ENCODE measurements at places on chromosomes 11 and 22. TPM values are rescaled to one million over a fixed set of nuclear protein-coding genes. Genes with fewer than 3 reads are reported as not detected.

Gene SMIM38
- total RNA-seq, result not detected

DNA sequence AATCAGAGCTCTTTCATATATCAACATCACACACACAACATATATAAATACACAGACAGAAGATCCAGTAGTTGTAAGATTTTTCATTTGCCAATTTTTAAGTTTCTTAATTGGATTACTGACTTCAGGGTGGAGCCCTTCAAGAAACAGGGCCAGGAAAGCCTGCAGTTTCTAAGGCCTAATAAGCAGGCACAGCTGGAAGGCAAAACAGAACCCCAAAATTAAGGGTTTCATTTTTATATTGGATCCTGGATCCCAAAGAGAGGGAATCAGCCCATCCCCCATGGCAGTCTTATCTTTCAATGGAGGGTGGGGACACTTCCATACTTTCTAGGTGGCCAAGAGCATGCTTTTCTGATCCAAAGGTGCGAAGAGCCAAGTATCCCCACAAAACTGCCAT is 4.7 kb upstream of the C1QTNF6 start:
- DNase-seq, result no peak

Gene OR10A2
- not detected for total RNA-seq

- no peak for DNase-seq
These were observed 34.5 kb downstream of the GNB1L start for GRCh38 chr22:19819911-19820879.

DNA sequence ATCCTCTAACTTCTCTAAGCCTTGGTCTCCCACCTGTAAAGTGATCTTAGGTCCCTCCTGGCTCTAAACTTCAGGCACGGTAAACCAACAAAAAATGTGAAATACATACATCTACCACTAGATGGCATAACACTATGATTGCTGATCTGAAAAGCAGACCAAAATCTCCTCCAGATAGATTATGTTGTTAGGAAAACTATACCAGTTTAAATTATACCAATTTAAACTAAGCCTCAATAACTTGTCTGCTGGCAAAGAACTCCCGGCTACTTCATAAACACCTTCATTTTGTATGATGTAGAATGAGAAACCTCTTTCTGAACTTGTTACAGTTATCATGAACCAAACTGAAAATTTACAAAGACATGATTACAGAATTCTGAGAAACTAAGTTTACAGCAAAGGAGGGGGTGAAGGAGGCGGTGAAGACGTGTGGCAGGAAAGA is 85.9 kb downstream of the SBF2 start:
- DNase-seq, result peak; percentile 42

Gene OLFML1
- total RNA-seq, result not detected

GRCh38 chr22:37442537-37442936 is 15.3 kb upstream of the ELFN2 start:
- peak; percentile 28 for DNase-seq

- DNase-seq, result peak; percentile 43
These were observed 48.0 kb downstream of the YAP1 start for GRCh38 chr11:102158164-102158735.

Gene SCN3B
- not detected for total RNA-seq

Gene CELSR1
- 4.7 TPM for total RNA-seq

Gene RPS3
- total RNA-seq, result 2,151 TPM

GRCh38 chr11:40314327-40314726 is 1145.1 kb downstream of the LRRC4C start:
- DNase-seq, result no peak

DNA sequence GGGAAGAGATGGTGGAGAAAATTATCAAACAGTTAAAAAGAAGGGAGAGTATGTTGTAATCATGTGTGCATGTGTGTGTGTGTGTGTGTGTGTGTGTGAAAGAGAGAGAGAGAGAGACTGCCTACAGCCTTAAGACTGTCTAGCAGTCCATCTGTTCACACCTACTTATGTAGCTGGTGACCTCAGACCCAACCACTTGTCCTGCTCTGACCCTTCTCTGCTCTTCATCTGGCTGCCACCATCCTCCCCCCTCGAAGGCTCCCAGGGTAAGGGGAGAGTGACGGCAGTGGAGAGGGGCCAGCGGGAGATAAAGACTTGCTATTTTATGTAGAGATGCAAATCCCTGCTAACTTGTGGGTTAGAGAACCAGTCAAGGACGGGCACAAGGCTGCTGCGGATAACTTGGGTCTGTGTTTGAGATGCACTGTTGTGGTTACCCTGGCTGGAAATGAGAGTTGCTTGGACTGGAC is 24.9 kb upstream of the GRAMD1B start:
- no peak for DNase-seq

Gene TEX12
- not detected for total RNA-seq

DNA sequence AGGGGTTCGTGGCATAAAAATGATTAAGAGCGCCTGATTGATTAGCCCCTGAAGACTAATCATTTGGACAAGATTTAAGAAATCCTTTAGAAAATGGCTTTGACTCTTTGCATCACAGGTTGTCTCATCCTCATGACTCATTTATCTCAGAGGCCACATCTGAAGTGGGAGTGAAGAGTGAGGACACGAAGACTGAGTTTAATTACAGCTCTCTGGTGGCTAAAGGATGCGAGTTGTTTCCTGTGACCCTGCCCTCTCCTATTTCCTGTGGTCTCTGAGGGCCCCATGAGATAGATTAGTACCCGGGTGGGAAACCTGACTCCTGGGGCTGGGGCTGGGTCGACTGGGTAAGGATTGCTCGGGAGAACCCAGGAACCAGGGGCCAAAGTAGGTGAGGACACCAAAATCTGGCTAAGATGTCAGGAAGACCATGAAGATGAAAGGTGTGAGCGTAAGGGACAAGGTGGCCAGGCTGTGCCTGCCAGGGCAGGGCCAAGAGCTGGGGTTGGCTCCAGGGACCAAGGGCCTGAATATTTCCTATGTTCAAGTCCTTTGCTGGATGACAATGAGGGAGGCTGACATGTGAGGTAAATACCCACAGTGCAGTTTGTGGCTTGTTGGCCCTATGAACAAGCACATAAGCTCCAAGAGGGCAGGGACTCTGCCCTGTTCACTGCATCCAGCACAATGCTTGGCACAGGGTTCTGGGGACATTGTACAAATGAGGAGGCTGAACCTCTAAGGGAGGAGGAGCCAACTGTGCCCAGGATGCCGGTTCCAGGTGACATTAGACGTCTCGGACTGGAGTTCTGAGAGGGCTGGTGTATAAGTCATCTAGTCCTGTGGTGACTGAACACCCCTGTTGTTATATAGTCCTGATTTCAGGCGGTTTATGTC is 3.6 kb downstream of the OTOG start:
- DNase-seq, result no peak

- no peak for DNase-seq
These were observed 802.4 kb downstream of the TBC1D22A start for GRCh38 chr22:47564651-47565434.

- DNase-seq, result no peak
These were observed 142.9 kb downstream of the NCAM1 start for GRCh38 chr11:113103932-113104690.

DNA sequence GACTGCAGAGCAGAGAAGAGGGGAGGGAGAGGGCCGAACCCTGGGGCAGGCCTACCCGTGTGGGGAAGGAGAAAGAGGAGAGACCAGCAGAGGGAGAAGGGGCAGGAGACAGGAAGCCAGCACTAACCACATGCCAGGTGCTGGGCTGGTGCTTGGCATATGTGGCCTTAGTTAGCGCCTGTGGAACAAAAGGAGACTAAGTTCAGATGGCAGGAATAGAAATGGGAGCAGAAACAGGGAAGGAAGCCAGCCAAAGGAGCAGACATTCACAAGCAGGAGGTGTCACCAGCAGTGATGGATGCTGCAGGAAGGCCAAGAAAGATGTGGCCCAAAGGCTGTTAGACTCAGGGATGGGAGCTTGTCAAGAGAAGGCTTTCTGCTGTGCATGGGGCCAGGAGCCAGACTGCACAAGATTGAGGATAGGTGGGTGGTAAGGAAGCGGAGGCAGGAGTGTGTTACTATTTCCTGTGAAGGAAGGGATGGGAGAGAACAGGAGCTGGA is 26.7 kb downstream of the TREH start:
- DNase-seq, result no peak

Gene TRIM51
- not detected for total RNA-seq

DNA sequence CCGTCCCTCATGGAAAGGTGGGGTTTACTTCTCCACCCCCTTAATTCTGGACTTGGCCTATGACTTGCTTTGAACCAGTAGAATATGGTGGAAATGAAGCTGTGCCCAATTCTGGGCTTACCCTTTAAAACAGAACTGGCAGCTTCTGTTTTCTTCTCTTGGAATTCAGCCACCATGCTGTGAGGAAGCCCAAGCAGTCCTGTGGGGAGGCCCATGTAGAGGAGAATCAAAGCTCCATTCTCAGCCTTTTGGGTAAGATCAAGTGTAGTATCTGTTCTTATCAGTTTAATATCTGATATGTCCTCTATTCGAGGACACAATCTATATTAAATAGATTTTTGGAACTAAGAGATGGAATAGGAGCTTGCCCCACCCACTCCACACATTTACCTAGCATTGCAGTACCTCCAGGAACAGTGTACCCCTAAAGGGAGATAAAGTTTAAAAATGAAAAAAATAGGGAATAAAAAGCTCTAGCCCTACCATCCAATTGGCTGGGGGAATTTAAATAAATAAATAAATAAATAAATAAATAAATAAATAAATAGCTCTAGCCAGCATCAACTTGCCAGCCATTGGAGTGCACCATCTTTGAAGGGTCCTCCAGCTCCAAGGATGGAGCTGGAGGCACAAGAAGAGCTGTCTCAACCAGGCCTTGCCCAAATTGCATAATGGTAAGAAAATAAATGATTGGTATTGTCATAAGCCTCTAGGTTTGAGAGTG is 13.2 kb upstream of the SYVN1 start:
- no peak for DNase-seq

DNA sequence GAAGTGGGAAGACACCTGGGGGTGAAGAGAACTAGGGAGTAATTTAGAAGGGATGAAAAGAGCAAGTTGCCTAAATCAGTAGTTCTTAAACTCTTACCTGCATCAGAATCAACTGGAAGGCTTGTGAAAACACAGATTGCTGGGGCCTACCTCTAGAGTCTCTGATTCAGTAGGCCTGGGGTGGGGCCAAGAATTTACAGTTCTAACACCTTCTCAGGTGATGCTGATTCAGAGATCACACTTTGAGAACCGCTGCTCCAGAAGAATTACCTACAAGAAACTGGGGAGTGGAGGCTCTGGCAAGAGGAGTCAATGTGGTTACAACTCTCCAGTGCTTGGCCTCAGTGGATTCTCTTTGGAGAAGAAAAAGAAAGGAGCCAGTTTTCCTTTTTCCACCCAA is 128.7 kb downstream of the C11orf58 start:
- DNase-seq, result no peak

Gene KRTAP5-7
- not detected for total RNA-seq

DNA sequence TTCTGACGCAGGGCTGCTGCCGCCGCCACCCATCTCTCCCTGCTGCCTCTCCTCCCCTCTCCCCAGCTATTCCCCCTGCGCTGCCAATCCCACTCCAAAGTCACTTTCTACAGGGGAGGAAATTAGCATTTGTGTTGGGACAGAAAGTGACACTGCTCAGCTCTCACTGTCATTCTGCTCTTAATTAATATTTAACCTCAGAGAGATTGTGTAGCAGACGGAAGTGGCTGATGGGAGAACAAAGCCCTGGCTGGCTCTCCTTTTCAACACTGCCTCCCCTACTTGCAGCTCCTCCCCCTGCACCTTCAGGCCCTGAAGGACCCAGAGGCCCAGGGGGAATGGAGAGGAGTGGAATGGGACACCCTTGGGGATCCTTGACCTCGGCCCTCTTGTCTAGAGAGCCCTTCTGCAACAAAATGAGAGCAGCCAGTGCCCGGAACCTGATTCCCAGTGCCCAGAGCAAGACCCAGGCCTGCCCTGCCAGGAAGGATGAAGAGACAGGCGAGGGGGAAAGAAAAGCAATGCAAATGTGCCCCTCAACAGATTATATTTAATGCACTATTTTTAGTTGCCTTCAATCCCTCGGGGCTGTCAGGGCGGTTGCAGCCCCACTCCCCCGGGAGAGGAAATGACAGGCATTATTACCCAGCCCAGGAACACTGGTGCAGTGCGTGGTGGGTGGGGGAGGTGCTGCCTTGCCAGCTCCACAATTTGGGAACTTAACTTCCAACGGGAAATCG is 14.6 kb upstream of the NRGN start:
- DNase-seq, result no peak

- DNase-seq, result no peak
These were observed 18.3 kb upstream of the MICAL2 start for GRCh38 chr11:12091956-12092558.

GRCh38 chr11:114522818-114523217 is 36.9 kb downstream of the NXPE1 start:
- no peak for DNase-seq
